ENCODE measurements at places on chromosomes 11 and 22.
A peak's percentile ranks its signal among the peaks of the same experiment; 100 is the strongest.

DNA sequence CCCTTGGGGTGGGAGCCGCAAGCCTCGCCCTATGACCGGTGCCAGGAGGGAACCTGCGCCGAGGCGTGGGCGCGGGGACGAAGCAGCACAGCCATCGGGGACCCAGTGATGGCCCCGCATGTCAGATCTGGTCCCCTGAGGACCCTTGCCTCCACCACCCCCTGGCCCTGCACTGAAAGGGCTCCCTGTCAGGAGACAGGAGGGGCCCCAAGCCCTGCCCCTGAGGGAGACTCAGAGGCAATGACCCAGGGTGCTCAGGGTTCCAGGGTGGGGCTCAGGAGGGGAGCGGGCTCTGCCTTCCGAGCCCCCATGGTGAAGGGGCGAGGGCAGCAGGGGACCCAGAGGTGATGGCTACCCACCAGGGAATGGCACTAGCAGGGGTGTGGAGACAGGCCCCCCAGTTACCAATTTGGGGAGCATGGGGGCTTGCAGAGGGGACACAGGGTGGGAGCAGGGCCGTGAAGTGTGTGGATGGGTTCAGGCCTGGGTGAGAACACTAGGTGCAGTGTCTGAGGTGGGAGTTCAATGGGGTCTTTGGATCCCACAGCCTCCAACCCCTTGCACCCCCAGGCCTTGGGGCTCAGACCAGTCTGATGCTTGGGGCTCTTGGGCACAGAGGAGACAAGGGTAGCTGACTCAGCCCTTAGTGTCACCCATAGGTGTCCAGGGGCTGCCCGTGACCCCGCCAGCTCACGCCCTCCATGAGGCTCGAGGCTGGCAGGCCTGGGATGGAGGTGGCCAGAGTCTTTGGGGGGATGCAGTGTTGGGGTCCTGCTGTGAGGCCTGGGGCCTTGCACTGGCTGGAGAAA, 499 bp downstream of the LRRC56 start:
- DNase-seq, result peak; percentile 45

DNA sequence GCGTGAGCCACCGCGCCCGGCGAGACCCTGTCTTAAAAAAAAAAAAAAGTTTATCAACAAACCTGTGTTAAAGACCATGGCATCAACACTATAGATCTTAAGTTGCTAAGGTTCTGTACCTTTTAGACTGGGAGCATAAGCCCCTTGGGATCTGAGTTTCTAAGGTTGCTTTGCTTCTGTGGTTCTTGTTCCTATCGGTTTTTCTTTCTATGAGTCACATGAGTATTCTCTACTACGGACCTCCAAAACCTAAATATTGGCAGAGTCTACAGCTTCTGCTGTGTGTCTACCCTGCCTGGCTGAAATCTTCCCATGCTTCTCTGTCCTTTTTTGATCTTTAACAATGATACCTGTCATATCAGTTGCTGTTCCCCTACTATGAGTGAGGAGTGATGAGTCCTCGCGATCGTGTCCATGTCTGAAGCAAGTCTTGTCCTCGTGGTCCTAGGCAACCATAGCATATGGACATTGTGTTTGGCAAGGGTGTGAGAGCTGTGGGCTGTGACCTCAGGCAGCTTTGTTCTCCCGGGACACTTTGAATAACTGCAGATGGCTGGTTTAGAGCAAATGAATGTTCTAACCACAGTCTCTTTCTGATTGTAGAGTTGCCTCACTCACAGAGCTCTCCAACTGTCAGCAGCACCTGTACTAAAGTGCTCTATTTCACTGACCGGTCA, 9.0 kb upstream of the DLAT start:
- DNase-seq, result no peak

DNA sequence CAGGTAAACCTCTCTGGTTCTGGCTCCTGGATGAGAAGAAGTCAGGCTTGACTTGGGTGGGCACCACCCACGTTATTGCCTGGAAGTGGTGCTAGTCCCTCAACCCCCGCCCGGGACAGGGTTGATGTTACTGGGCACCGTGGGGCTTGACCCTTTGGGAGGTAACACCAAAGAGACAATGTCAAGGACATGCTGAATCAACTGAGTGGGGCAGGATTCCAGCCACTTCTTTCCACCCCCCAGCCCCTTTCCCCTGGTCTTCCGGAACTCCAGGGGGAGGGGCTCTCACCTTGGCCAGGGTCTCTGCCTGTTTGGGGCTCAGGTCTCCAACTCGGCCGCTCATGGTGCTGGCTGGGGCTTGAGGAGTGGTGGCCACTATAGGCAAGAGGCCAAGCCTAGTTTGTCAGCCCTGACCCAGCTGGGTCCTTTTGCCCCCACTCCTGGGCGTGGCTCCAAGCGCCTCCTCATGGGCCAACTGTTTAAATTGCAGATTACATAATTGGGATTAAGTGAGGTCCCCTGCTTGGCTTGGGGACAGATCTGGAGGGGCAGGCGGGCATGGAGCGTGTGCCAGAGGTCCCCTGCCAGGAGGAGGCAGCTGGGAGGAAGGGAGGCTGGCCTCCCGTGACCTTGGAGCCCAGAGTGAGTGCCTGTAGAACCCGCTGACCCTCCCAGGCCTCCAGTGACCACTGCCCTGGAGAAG, at the start of gene SEC14L3:
TSS of gene SEC14L3 (minus strand) at position 402 of the 703 bp plus-strand sequence. CDS start at position 343, 59 bp downstream.
- no peak for DNase-seq

DNA sequence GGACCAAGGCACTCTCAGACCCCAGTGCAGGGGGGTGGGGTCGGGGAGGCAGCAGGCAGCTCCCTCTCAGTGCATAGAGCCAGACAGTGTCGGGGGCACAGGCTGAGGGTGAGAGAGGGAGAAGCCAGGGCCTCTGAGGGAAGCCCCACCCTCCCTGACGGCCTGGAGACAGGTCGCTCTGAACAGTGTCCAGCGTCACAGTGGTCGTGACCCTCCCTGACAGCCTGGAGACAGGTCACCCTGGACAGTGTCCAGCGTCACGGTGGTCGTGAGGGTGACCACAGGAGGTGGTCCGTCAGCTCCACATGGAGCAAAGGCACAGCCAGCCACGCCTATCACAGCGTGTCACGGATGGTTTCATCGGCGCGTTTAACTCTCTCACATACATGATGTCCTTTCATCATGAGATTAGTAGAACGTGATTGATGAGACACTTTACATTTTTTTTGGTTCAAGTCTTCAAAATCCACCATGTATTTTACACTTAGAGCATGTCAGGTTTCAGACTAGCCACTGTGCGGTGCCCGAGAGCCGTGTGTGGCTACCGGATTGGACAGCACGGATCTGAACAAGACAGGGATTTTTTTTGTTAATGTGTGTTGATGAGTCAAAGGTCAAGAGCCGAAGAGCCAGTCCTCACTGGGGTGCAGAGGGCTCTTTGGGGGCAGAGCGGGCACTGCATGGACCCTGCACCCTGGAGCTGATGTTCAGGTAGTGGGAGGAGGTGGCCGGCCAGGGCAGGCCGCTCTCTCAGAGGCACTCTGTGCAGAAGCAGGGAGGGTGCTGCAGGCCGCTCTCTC, 23.9 kb upstream of the PANX2 start:
- peak; percentile 80 for DNase-seq

- DNase-seq, result peak; percentile 54
Observed at GRCh38 chr11:47002390-47002789, 65.8 kb downstream of the CSTPP1 start.

GRCh38 chr22:20479612-20480196, 15.9 kb downstream of the KLHL22 start:
- DNase-seq, result no peak

DNA sequence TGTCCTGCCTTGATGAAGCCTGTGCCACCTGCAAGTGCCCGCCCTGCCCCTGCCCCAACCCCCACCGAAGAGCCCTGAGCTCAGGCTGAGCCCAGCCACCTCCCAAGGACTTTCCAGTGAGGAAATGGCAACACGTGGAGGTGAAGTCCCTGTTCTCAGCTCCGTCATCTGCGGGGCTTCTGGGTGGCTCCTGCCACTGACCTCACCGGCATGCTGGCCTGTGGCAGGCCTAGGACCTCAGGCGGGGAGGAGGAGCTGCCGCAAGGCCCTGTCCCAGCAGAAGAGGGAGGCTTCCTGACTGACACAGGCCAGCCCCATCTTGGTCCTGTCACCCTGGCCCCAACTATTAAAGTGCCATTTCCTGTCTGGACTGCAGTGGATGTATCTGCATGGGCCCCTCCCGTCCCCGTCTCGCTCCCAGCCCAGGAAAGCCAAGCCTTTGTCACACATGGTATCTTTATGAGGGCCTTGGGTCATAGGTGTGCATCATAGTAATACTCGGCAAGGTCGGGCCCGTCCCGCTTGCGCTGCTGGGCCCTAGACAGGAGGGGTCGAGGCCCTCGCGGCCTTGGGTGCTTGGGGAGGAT, 882 bp downstream of the FREY1 start:
- peak; percentile 52 for DNase-seq

All from Karpas-422 (cell line).